ENCODE measurements at places on chromosomes 2 and 18. TPM values are rescaled to one million over a fixed set of nuclear protein-coding genes. Genes with fewer than 3 reads are reported as not detected.

Gene LIMS4
- total RNA-seq: 6.4 TPM

Gene SLC11A1
- 3.9 TPM for total RNA-seq

Gene SATB2
- total RNA-seq: 1.9 TPM

DNA sequence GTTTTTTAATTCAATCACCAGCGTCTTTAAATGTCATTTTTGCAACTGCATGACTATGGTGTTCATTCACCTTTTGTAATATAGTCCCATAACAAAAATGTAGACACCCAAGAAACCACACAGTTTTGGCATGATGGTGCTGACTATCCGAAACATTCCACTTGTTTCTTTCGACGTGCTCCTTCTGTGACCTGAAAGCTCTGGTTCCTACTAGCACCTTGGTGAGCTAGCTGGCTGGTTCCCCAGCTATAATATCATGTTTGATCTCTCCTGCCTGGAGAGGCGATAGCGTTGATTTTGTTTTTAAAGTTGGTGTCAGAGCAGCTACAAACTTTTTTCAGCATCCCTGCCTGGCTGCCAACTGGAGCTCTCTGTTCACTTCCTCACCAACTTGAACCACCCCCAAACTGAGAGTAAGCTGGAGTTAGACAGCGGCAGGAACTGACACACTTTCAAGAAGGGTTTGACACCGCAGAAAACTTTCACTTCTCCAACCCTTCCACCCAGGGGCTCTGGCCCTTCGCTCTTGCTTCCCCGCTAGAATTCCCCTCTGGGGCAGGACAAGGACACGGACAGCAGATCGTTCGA, 1.1 kb downstream of the ATAD2B start:
- H3K4me3 ChIP-seq: peak overlapping the region; percentile 98
- peak overlapping the region; percentile 99 for H3K27ac ChIP-seq
- H3K36me3 ChIP-seq: no peaks in the 10 kb centered on the region
- H3K27me3 ChIP-seq: no peaks in the 10 kb centered on the region
- H3K4me1 ChIP-seq: peaks cover 50% of the 10 kb centered on the region
- DNase-seq: peak; percentile 59

GRCh38 chr2:9089831-9090230, 86.3 kb upstream of the MBOAT2 start:
- H3K4me3 ChIP-seq: no peak overlapping the region
- DNase-seq: no peak
- no peaks in the 10 kb centered on the region for H3K27me3 ChIP-seq
- no peak overlapping the region for H3K27ac ChIP-seq

- no peak for DNase-seq
- H3K4me3 ChIP-seq: no peak overlapping the region
- no peaks in the 10 kb centered on the region for H3K36me3 ChIP-seq
- no peaks in the 10 kb centered on the region for H3K4me1 ChIP-seq
- no peak overlapping the region for H3K27ac ChIP-seq
- no peaks in the 10 kb centered on the region for H3K27me3 ChIP-seq
Observed at GRCh38 chr2:99879481-99879880, 262.9 kb downstream of the AFF3 start.

GRCh38 chr2:223696719-223697118, 94.6 kb upstream of the SCG2 start:
- H3K27ac ChIP-seq: no peak overlapping the region
- DNase-seq: no peak
- no peak overlapping the region for H3K4me3 ChIP-seq

DNA sequence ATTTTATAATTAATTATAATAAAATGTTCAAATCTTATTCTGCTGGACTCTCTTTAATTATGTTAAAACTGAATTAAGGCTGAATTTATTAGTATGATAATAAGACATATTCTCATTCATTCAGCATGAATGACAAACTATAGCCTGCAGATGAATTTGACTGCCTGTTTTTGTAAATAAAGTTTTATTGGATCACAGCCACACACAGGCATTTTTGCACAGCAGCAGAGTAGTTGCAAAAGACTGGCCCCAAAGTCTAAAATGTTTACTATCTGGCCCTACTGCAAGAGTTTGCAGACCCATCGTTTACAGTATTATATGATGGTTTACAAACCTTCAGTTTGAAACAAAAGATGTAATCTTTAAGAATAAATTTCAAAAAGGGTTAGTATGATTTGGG, 58.6 kb downstream of the RMDN2 start:
- no peak for DNase-seq
- H3K36me3 ChIP-seq: no peaks in the 10 kb centered on the region
- no peaks in the 10 kb centered on the region for H3K4me1 ChIP-seq
- no peaks in the 10 kb centered on the region for H3K27me3 ChIP-seq
- H3K27ac ChIP-seq: no peak overlapping the region

DNA sequence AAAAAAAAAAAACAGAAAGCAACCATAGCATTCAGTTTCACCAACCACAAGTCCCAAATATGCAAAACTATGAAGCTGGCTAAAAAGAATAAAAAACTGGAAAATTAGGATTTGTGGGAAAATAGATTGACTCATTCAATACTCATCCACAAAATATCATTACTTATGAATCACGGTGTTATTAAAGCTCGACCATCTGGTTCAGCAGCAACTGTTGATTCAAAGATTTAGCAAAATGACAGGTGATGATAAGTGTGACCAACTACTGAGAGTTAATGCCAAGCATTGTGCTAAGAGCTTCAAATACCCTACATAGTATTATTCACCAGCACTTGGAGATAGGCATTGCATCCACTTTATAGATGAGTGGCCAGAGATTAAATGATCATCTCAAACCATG, 26.2 kb upstream of the XDH start:
- DNase-seq: no peak
- no peak overlapping the region for H3K27ac ChIP-seq
- no peak overlapping the region for H3K4me3 ChIP-seq
- no peaks in the 10 kb centered on the region for H3K4me1 ChIP-seq

GRCh38 chr18:49768051-49768391, 45.3 kb downstream of the ACAA2 start:
- DNase-seq: peak; percentile 61
- no peaks in the 10 kb centered on the region for H3K4me1 ChIP-seq
- H3K4me3 ChIP-seq: no peak overlapping the region
- H3K27me3 ChIP-seq: no peaks in the 10 kb centered on the region
- H3K36me3 ChIP-seq: no peaks in the 10 kb centered on the region
- no peak overlapping the region for H3K27ac ChIP-seq

- H3K27ac ChIP-seq: no peak overlapping the region
- H3K36me3 ChIP-seq: no peaks in the 10 kb centered on the region
- H3K4me3 ChIP-seq: no peak overlapping the region
- no peaks in the 10 kb centered on the region for H3K27me3 ChIP-seq
- no peaks in the 10 kb centered on the region for H3K4me1 ChIP-seq
Observed at GRCh38 chr2:13572466-13572865, 855.7 kb downstream of the TRIB2 start.

- no peak overlapping the region for H3K27ac ChIP-seq
- DNase-seq: no peak
- peak overlapping the region; percentile 72 for H3K4me3 ChIP-seq
- H3K36me3 ChIP-seq: no peaks in the 10 kb centered on the region
- no peaks in the 10 kb centered on the region for H3K27me3 ChIP-seq
- H3K4me1 ChIP-seq: peaks cover 8% of the 10 kb centered on the region
Observed at GRCh38 chr2:30234180-30234971, 3.0 kb downstream of the LBH start.

Data from psoas muscle (tissue), 8 donors.